ENCODE measurements at places on chromosomes 3 and 15.

GRCh38 chr3:44264146-44264545 lies 22.5 kb downstream of the TOPAZ1 start:
- DNase-seq: no peak

GRCh38 chr3:38453075-38453912 lies at the start of gene ACVR2B:
Gene ACVR2B (plus strand): TSS chr3:38453890. CDS start chr3:38454323, 433 bp downstream.
- peak; percentile 90 for DNase-seq

GRCh38 chr3:57892423-57892822 lies 115.8 kb upstream of the FLNB start:
- DNase-seq: no peak

DNA sequence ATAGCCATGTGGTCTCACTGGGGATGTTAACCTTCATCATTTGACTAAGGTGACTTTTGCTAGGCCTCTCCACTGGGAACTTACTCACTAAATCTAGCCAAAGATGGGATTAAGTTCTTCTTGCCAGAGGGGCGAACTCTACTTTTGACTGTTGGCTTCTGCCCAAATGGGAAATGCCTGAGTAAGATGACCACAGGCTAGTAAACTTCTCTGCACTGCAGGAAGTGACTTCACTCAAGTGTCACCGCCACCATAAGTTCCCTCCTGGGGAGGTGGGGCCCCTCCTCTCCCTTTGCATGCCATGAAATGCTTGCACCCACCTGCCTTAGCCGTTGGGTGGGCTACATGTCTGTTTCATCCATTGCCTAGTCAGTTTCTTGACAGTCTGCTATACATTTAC lies 388.3 kb downstream of the FEZF2 start:
- DNase-seq: no peak

- peak; percentile 45 for DNase-seq
Observed at GRCh38 chr3:142586803-142587406, 8.4 kb upstream of the ATR start.

GRCh38 chr3:112445839-112446238 lies 53.4 kb downstream of the BTLA start:
- no peak for DNase-seq

DNA sequence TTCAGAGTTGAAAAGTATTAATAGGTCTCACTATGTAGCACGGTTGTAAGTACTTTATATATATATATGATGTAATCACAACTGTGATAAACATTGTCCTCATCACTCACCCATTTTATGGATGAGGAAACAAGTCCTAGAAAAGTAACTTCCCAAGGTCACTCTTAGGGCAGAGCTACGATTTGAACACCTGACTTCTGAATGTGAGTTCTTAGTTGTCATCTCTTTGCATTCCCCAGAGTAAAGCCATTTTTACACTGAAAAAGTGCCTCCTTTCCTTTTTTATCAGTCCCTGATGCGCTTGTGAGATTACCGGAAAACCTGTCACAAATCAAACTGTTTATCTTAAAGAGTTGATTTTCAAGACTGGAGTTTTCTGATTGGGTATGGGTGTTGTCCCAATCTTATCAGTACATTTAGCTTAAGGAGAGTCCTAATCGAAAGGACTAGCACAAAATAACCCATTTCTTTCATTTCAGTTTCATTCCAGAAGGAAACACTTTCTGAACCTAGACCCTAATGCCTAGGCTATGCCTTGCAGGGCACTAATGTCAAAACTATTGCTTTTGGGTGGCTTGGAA lies 2.3 kb upstream of the EDEM1 start:
- DNase-seq: no peak

- peak; percentile 36 for DNase-seq
Observed at GRCh38 chr3:15310491-15311370, 21.7 kb downstream of the SH3BP5 start.

- DNase-seq: peak; percentile 39
Observed at GRCh38 chr15:92205255-92205739, 188.4 kb upstream of the ST8SIA2 start.

DNA sequence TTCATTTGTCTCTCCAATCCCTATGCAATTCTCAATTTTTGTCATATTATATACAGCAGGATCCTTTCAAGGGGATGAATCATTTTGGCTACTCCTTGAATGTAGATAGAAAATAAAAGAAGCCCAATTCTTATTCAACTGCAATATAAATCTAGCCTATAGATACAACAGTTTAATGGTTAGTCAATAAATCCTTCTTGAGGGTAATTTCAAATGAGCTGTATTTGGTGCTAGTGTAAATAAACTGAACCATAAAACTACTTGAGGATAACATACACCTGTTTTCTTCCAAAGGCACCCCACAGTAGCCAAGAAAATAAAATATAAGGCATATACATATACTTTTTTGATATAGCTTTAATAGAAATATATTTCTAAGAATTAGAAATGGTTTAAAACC lies 830.3 kb downstream of the ROBO1 start:
- no peak for DNase-seq

DNA sequence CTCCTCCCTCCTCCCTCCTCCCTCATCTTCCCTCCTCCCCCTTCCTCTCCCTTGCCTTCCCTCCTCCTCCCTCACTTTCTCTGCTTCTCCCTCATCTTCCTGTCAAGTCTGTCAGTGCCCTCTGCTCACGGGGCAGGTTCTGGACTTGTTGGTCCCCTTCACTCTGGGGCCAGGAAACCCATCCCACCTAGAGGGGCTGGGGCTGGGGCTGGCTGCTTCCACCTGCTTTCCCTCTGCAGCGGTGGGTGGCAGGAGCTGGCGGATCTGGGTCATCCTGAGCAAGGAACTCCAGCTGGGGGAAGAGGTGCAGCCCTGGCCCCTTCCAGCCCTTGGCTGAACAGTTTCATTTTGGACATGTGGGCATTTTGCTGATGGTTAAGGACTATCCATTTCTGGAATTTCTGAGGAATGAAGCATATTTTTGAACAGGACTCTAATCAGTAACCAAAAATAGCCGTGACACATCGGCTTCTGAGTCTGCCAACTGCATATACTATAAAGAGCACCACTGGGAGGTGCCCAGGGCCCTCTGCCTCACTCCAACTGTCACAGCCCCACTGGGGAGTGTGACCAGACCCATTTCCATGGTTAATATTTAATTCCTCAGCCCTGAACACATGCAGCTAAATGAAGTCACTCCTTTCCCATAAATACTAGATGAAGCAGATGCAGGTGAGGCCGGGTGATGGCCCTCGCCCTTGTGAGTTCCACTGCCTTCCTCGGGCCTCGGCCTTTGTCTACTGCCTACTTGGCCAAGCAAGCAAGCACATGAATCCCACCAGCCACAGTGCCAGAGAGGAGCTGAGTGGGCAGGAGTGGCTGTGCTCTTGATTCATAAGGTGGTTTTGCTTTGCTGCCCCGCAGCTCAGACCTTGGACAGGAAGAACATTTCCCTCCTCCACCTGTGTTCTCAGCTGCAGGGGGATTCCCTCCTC lies 39.8 kb downstream of the CHDH start:
- no peak for DNase-seq

GRCh38 chr3:85426121-85426520 lies 467.3 kb downstream of the CADM2 start:
- DNase-seq: no peak

- DNase-seq: no peak
Observed at GRCh38 chr3:194849166-194849875, 163.6 kb downstream of the FAM43A start.

- no peak for DNase-seq
Observed at GRCh38 chr3:10228248-10228950, 19.9 kb upstream of the TATDN2 start.

GRCh38 chr15:94306700-94307650 lies 75.6 kb downstream of the MCTP2 start:
- DNase-seq: no peak

DNA sequence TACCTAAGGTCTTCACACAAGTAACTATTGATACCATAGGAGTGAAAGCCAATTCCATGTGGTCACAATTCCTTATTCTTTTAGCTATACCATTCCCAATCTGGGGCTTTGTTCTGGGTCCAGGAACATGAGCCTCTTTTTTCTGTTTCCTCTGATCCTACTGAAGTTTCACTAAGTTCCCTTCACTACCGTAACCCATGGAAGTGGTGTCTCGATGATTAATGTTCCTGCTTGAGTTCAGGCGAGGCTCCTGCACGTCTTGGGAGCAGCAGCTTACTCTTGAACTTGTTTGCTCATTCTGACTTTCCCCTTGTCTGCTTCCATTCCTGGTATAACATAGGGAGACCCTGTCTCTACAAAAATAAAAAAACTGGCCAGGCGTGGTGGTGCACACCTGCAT lies 23.6 kb downstream of the ZNF592 start:
- DNase-seq: no peak

GRCh38 chr15:71951134-71951533 lies 140.8 kb downstream of the NR2E3 start:
- no peak for DNase-seq

- DNase-seq: no peak
Observed at GRCh38 chr3:188400494-188401243, 246.7 kb downstream of the LPP start.

Data from T47D (cell line).